ENCODE measurements at places on chromosomes 11 and 22.

DNA sequence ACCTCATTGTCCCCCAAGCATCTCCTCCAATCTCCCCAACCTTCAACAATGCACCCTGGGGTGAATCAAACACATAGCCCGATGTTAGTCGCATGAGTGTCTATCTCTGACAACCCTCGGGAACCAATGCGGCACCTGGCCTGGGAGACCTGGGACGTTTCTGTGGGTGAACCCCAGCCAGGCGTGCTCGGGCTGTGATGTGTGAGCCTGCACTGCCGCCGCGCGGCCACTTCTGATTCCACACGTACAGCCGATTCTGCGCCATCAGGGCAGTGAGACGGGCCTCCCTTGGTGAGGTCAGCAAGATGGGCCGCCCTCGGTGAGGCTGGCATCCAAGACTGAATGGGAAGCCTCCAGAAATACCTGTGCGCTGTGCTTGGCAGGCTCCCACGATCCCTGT, 5.2 kb upstream of the H19 start:
- DNase-seq = no peak

GRCh38 chr11:133266986-133267385, 265.3 kb downstream of the OPCML start:
- DNase-seq = no peak

GRCh38 chr11:10565493-10565892, 3.0 kb downstream of the LYVE1 start:
- no peak for DNase-seq

DNA sequence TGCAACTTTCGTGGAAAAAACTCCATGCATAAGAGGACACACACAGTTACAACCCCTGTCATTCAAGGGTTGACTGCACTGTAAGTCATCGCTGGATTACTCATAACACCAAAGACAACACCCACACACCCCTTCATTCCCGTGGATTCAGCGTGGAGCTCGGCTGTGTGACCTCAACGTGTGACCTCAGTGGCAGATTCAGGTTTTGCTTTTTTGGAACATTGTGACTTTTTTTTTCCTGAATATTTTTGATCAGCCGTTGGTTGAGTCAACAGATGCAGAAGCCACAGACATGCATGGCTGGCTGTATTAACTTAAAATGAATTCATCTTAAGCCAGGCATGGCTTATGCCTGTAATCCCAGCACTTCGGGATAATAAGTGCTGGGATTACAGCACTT, 19.7 kb upstream of the MUC5AC start:
- no peak for DNase-seq

DNA sequence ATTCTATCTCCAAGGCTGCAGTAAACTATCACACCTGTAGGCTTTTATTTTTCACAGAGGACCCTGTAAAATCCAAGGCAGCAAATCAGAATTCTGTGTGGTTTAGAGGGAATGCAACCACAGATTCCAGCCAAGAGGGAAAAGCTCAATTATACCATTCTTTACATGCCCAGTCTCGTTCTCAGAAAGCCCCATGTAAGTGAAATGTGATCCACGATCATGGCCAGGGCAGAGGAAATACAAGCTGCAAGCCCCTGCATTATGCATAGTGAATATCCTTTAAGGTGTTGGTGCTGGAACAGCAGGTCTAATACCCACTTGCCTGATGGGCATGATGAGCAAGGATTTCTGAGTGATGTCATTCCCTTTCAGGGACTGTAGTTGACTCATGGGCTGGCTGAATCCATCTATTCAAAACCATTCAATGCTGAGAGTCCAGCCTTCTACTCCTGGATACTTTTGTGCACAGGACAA, 198.7 kb upstream of the MTMR2 start:
- no peak for DNase-seq

DNA sequence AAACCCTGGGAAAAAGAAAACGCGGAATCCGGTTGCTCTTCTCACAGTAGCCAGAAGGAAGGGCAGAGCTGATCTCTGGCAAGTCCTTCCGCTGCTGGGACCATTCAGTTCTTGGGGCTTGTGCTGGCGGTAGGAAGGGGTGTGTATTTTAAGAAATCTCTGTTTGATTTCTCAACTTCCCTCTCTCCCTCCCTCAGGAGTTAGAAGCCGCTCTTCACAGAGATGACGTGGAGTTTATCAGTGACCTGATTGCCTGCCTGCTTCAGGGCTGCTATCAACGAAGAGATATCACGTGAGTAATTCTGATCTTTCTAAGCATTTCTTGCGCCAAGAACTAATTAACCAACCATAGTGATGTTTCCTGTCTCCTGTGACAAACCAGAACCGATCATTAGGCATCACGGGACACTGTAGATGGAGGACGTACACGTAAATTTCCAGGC, 85.9 kb upstream of the SLC25A18 start:
- no peak for DNase-seq

DNA sequence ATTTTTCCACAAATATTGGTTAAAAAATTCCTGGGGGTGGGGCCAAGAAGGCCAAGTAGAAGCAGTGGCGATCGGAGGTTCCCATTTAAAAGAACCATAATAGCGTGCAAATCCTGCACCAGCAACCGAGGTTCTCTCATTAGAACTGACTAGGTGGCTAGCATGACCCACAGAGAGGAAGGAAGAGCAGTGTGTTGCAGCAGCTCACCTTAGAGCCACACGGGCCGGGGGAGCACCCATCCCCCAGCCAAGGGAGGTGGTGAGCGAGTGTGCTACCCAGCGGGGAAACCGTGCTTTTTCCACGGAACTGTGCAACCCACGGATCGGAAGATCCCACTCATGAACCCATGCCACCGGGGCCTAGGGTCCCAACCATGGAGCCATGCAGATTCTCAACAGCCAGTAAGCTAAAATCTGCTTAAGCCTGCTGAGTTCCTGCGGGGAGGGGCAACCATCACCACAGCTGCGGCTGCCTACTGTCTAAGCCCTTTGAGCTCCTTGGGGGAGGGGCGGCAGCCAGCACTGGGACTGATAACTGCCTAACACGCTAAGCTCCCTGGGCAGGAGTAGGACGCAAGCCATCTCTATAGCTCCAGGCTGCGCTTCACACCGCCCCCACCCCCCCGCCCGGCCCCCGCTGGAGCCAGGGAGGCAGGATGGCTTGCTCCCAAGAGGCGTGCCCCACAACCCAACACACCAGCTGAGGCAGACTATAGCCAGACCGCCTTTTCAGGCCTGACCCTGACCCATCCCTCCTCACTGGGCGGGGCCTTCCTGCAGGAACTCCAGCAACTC, 21.0 kb upstream of the HTATIP2 start:
- no peak for DNase-seq

DNA sequence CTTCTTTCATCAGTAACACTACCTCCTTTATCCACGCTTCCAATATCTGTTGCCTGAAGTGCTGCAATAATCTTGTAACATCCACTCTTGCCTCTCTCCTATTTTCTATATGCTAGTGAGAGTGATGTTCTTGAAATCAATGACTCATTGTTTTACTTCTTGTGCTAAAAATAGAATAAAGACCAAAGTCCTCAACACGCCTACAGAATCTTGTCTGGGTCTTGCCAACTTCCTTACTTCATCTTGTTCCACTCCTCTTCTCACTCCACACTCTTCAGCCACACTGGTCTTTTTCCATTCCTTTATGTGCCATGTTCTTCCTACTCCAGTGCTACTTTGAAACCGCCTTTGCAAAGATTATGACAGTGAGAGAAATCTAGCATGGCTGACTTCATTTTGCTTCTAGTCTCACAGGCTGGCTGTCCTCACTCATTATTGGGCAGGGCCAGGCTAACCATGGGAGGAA, 136.4 kb downstream of the CCDC81 start:
- DNase-seq = no peak

DNA sequence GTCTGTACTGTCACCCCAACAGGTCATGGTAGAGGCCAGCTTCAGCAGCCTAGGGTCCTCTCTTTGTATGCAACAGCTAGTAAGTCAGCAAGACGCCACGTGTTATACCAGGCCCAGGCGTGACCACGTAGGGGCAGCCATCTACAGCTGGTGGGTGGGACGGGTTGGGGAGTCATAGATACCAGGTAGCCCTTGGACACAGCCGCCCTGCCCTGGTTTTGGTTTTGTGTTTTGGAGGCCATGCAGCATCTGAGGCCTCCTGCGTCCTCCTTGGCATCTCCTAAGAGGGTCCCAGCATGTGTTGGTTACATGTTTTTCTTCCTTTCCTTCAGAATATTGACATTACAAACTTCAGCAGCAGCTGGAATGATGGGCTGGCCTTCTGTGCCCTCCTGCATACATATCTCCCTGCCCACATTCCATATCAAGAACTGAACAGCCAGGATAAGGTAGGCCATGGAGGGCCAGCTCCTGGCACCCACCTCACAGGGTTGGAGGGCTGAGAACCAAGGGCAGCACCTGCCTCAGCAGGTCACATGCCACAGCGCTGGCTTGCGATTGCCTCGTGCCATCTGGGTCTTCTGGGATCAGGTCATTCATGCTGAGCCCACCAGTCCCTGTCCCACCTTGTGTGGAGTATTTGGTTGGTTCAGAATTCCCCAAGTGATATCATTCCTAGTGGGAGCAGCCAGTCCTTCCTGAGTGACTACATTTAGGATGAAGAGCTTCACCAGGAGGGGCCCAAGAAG, 16.0 kb upstream of the ADORA2A start:
- DNase-seq = no peak

GRCh38 chr22:48436201-48436931, 1391.3 kb downstream of the BRD1 start:
- no peak for DNase-seq

- DNase-seq = no peak
Observed at GRCh38 chr11:66183494-66184048, 84.9 kb upstream of the RAB1B start.

- no peak for DNase-seq
Observed at GRCh38 chr11:198236-198806, 5.4 kb downstream of the SCGB1C1 start.

GRCh38 chr11:16454289-16454863, 98.0 kb upstream of the SOX6 start:
- no peak for DNase-seq

GRCh38 chr11:10979529-10979928, 121.7 kb upstream of the ZBED5 start:
- no peak for DNase-seq

DNA sequence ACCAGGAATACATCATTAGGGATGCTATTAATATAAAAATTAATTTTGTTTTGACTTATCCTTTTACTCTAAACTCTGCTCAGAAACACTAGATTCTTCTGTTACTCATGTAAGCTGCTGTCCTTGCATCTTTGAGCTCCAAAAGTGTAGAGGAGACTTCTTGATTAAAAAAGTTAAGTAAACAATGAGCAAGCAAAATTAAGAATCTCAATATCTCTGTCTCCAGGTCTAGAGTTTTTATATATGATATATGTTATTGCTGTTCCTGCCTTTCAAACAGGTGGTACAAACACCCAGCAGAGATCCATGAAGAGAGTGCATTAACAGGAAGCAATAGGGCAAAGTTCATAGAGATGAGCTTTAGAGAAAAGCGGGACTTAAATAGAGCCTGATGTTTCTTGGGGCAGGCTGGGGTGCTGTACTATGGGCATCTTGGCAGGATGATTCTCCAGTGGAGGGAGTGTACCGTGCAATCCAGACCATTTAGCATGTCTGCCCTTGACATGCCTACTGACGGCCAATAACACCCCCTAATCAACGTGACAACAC, 6.9 kb downstream of the MAPK1 start:
- DNase-seq = no peak

GRCh38 chr11:71062199-71062598, 190.2 kb downstream of the SHANK2 start:
- no peak for DNase-seq

DNA sequence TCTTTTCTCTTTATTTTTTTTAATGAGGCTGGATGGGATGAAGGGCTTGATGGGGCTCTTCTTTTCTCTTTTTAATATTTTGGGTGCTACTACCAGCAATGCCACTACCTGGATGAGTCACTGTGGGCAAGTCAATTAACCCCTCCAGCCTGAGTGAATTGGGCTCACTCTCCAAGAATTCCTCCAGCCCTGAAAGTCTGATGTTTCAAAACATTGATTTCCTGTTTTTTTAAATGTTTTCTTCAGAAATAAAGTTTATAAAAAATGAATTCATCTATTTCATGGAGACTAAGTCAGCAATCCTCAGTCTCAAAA, 812 bp upstream of the OR5A2 start:
- DNase-seq = no peak

GRCh38 chr22:44291265-44291664, 21.5 kb downstream of the SHISAL1 start:
- no peak for DNase-seq

DNA sequence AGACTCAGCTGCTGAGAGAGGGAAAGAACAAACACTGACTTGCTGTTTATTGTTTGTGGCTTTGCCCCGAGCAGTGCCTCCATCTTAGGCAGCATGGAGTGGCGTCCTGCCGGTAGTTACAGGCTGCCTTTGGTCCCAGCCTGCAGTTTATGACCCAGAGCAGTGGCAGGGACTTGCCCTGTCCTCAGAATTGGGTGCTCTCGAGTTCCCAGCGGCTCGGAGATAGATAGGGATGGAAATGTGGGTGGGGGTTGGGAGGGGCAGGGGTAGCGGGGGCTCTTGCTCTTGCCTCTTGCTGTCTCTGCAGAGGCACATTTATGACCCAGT, 3.1 kb downstream of the ALX4 start:
- DNase-seq = no peak

- DNase-seq = no peak
Observed at GRCh38 chr11:2921742-2922493, 7.3 kb downstream of the PHLDA2 start.

DNA sequence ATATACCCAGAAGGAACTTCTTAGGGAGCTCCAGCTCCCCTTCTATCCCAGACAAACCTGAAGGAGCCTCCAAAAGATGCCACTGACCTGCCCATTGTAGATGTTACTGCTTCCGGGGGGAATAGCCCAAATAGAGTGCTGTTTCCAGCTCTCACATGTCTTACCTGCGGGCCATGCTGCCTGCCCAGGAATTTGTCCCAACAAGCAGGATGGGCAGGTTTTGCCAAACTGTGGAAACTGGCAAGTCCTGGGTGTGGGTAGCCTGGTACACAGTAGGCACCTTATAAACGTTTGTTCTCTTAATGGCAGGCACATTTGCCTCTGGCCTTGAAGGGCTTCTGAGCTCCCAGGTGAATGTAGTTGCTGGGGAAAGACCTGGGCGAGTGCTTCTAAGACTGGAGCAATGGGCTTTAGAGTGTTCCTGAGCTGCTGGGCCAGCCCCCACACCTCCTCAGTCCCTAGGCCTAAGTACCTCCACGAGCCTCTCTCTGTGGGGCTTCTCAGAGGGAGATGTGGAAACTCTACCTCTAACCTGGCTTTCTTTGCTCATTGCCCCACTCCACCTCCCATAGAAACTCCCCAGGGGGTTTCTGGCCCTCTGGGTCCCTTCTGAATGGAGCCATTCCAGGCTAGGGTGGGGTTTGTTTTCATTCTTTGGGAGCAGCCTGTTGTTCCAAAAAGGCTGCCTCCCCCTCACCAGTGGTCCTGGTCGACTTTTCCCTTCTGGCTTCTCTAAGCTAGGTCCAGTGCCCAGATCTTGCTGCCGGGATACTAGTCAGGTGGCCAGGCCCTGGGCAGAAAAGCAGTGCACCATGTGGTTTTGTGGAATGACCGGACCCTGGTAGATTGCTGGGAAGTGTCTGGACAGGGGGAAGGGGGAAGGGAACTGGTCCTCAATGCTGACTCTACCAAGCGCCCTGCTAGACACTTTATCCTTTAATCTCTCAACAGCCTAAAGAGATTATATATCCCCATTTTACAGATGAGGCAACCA, 37.2 kb downstream of the LIMK2 start:
- DNase-seq = no peak

GRCh38 chr11:131612533-131612932, 242.1 kb downstream of the NTM start:
- DNase-seq = no peak

Measured in stimulated activated CD4-positive, alpha-beta T cell treated with anti-CD3 and anti-CD28 coated beads, Interleukin-15, amount 100 ng/mL, for 48 hours (primary cell).